Gastrocnemius medialis (tissue), 4 donors: ENCODE measurements at places on chromosomes 5 and 9. TPM values are rescaled to one million over a fixed set of nuclear protein-coding genes. Genes with fewer than 3 reads are reported as not detected.
A peak's percentile ranks its signal among the peaks of the same experiment; 100 is the strongest.

TPRN gene
- total RNA-seq, result 10.2 TPM

CNTLN gene
- total RNA-seq, result 1.3 TPM

NRARP gene
- 2.4 TPM for total RNA-seq

SH3TC2 gene
- 0.20 TPM for total RNA-seq

- no peak for DNase-seq
Observed at GRCh38 chr9:14935106-14935751, 25.0 kb upstream of the FREM1 start.

GRCh38 chr5:25295067-25295466, 650.3 kb upstream of the CDH10 start:
- DNase-seq, result no peak

- no peak for DNase-seq
Observed at GRCh38 chr5:55344392-55344992, 36.7 kb downstream of the MTREX start.

DNA sequence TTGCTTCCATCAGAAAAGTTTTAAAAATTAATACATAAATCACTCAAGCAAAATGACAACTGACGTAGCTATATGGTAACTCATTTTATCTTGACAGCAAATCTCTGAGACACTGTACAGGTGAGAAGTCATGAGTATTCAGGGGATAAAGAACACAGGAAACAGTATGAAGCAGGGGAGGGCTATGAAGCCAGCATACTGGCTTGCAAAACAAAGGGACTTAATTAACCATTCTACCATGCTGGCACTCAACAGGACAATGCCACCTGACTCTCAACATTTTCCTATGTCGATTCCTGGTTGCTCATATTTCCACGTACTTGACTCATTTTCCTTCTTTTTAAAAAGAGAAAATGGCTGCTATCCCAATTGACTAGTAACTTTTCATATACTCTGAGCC, 151.4 kb upstream of the RETREG1 start:
- no peak for DNase-seq

- peak; percentile 26 for DNase-seq
Observed at GRCh38 chr5:139774980-139775661, 20.5 kb upstream of the PSD2 start.

GRCh38 chr5:305459-305858, 16.1 kb upstream of the AHRR start:
- no peak for DNase-seq

GRCh38 chr5:72840041-72840440, 23.6 kb downstream of the TNPO1 start:
- no peak for DNase-seq

- no peak for DNase-seq
Observed at GRCh38 chr9:3950534-3950933, 349.3 kb downstream of the GLIS3 start.

DNA sequence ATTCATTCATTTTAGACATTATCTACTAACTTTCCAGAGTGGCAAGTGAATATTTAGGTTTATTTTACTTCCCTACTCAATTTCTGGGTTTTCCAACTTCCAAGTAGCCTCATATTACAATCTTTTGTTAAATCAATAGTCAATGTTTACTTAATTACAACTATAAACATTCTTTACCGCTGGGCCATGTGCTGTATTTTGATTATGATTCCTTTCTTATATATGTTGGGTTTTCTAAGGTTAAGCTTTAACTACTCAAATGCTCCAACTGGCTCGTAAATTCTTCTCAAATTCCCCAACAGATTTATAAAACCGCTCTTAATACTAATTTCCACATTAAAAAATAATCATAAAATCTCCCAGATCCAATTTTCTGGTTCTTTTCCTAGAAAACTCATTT, 110.1 kb upstream of the ABCA1 start:
- no peak for DNase-seq

- DNase-seq, result no peak
Observed at GRCh38 chr9:14058325-14058688, 255.6 kb downstream of the NFIB start.
